ENCODE measurements at places on chromosomes 2 and 18.

DNA sequence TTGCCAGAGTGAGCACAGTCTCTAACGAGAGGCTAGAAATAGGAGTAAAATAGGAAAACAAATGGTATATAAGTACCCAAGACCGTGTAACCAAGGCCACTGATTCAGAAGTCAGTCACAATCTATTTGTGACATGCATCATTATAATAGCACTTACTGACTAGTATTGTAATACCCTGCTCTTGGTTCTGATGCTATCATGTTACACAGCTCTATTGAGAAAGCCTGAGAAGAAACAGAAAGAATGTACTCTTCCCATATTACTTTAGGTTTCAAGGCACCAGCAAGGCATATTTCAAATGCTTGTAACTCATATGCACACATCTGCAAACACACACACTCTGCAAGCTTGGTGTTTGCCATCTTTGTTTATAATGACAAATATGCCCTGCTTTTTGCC lies 746.4 kb downstream of the SLC4A3 start:
- no peak for DNase-seq

DNA sequence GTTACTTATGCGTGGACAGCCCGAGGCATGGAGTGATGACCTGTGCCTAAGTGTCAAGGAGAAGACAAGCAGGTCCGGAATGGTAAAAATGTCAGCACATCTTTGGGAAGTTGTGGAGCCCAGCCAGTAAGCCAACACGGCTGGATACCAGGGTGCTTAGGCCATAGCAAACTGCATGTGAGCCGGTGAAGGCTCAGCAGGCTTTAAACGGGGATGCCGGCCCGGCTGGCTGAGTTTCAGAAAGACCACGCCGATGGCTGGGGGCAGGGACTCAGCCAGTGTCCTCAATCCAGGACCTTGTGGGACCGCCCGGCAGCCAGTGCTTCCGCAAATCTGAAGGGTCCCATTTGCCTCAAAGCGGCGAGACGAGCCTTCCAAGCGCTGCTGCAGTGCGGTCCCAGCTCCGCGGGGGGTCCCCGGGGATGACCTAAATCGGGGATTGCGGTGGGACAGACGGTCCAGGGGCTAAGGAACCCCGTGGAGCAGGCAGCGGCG lies 946 bp upstream of the AGAP1 start:
- DNase-seq = no peak

DNA sequence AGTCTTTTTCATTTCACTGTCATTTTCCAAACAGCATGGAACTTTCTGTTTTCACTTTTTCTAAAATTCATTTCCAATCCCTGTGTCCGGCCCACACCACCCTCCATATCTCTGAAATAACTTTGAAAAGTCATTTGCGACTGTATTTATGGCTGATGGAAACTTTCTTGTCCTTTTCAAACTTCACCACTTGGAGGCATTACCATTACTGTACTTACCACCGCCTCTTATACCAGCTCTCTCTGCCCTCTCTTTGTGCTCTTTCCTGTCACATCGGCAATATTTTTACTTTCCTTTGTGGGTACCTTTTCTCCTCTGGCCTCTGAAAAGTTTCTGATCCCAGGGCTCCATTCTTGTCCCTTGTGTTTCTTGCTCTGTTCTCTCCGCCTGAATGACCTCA lies 39.5 kb upstream of the IL1RL1 start:
- no peak for DNase-seq

DNA sequence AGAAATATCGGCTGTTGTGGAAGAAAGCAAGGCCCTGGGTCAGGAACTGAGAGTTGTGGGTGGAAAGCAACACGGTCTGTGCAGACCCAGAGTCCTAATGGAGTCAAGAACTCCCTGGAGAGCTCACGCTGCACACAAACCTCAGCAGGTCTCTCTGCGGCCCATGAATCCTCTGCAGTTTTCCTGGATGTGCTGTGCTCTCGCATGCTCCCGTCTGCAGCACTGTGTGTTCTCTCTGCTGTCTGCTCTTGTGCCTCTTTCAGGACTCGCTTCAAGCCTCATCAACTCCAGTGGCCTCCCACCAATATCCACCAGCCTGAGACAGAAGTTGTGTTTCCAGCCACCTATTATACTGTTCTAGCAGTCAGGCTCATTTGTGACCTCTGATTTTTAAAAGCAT lies 24.3 kb downstream of the RNU4ATAC start:
- peak; percentile 30 for DNase-seq

DNA sequence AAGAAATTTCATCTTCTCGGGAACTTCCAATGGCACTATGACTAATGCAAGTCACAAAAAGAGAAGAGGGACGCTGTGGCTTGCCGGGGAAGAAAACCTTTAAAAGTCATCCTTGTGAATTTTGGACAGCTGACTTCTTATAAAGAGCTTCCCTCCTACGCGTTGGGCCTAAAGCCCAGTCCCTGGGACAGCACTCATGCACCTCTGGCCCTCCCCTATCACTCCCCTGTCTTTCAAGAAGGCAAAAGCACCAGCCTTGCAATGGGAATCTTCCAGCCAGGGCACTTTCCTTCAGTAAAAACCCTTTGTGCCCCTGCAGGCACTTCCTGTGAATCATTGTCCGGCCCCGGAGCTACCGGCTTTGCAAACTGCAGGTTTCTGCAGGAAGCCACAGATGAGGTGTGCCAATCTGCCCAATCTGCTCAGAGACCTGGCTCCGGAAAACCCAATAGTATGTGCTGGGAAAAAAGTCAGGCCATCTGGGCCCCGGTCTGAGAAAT lies 7.1 kb downstream of the MREG start:
- DNase-seq = no peak

DNA sequence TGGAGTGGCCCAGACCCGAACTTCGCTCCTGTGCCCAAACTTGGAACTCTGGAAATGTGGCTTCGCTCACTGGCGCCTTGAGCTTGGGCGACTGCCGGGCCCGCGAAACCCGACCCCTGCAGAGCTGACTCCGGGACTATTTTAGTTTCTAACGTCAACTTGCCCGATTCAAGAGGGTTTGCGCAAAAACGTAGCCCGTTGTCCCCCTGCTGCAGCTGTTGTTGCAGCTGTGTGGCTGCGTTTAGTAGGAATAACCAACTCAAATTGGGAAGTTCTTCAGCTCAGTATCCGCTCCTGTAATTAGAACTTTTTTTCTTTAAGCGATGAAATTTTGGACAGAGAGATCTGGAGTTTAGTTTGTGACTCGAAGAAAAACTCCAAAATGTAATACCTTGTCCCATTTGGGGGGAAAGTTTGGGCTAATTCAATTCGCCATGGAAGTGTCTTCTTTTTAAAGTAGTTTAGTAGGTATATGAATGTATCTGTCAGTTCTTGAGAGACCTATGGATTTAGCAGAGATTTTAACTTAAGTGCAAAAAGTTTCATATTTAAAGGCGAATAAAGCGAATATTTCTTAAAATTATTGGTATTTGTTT lies 559 bp downstream of the MYL12A start:
- DNase-seq = no peak

- no peak for DNase-seq
These were observed 92.8 kb upstream of the HS6ST1 start for GRCh38 chr2:128411431-128411830.

GRCh38 chr2:234305846-234306245 lies 191.0 kb downstream of the ARL4C start:
- DNase-seq = no peak

GRCh38 chr2:141313972-141314371 lies 816.8 kb downstream of the LRP1B start:
- no peak for DNase-seq

- DNase-seq = no peak
These were observed 439.1 kb downstream of the TSN start for GRCh38 chr2:122194546-122194945.

GRCh38 chr2:217919204-217919603 lies 83.6 kb downstream of the TNS1 start:
- no peak for DNase-seq

DNA sequence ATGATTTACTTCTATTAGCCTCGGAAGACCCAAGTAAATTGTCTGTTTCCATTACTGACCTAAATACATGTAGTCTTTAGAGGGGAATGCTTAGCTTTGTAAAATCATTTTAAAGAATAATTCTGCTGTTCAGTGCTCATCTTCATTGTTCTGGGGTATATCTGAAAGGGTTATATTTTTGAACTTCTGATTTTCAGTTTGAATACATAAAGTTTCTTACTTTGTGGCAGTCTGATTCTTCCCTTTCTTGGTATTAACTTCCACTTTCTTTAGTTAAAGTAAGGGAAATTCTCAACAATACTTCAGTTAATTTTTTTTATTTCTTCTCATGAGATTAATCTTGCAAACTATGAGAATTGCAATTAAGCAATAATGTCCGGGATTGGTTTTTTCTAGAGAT lies 148.4 kb downstream of the DOCK10 start:
- no peak for DNase-seq

GRCh38 chr2:226794751-226795171 lies 4.9 kb downstream of the IRS1 start:
- peak; percentile 22 for DNase-seq

Data from right kidney (tissue), 9 donors.